ENCODE measurements at places on chromosomes 13 and 19.
A peak's percentile ranks its signal among the peaks of the same experiment; 100 is the strongest.

DNA sequence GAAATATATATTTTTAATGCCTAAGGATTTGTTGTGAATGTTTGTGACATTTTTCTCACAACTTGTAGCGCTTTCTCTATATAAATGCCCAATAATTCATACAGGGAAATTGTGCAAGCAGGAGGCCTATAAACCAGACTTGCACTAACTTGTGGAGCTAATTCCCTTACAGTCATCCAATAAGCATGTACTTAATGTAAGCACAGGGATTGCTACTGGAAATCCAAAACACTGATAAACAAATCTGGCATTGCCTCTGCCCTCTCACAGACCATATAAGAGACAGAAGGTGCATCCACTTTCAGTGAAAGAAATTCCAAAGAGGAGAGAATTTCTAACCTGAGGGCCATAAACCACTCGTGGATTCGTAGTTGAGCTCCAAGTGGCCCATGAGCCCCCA is 518.8 kb downstream of the MYO16 start:
- DNase-seq, result no peak

GRCh38 chr19:46715620-46715974 is 1.3 kb downstream of the PRKD2 start:
- DNase-seq, result no peak

GRCh38 chr13:40644838-40645604 is 21.4 kb downstream of the FOXO1 start:
- no peak for DNase-seq

DNA sequence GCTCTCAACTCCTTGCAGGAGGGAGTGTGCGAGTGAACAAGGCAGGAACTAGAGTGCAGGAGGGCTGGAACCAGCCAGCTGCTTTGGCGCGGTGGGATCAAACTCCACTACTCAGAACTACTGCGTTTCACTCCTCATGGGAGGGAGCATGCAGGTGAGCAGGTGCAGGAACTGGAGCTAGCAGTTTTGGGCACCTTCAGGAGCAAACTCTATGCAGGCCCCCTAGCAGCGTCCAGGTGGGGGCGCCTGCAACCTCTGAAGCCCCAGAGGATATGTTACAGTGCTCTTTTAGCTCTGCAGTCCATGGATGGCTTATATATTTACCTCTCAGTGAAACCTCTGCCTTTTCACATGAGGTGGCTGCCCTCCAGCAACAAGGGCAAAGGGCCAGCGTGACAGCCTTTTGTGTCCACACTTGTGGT is 1303.4 kb downstream of the PCDH9 start:
- DNase-seq, result no peak

DNA sequence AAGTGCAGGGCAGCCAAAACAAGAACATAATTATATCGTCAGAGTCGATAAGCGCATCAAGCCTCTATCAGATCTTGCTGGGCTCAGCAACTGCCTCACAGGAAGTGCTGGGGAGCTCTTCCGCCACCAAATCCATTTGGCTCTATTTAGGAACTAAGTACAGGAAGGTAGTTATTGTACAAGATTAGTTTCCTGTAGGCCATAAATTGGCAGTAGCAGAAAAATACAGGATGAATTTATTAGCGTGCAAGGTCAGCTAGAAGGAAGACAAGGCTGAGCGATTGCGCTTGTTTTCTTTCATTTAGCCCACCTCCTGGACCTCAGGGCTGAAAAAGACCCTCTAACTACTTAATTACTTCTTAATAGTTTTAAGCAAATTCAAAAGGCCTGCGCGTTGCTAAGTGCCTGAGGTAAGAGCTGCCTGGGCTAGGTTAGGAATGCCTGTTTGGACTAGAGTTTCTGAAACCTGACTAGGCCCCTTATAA is 118.5 kb downstream of the IRS2 start:
- DNase-seq, result no peak

DNA sequence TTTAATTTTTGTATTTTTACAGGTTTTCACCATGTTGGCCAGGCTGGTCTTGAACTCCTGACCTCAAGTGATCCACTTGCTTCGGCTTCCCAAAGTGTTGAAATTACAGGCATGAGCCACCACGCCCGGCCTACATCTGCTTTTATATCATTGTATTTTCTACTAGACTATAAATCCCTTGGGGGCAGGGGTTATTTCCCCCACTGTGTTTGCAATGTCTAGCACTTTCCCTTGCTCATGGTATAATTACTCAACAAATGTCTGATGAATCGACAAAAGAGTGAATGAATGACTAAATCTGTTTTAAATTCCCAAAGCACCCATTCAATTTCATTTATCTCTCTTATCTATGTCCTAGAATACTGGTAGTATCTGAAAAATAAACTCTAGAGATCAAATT is 244.5 kb upstream of the CSNK1A1L start:
- DNase-seq, result no peak

- DNase-seq, result no peak
Observed at GRCh38 chr13:51958217-51958547, 53.1 kb downstream of the ATP7B start.

DNA sequence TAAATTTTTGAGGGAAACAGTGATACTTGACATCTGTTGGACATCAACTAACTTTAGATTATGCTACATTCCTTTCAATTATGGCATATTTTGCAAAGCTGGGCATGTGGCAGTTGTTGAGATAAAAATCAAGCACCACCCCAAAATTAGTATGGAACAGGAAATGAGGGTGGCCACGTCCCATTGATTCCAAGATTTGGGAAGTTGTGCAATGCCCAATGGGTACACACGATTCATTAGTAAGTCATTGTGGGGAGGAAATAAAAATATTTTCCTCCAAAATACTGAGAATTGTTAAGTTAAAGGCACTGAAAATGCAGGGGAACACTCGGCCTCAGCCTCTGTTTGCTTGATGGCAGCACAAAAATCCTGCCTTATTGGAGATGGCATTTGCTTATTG is 7.6 kb downstream of the ERICH6B start:
- no peak for DNase-seq

- no peak for DNase-seq
Observed at GRCh38 chr19:13163609-13164342, 13.6 kb downstream of the IER2 start.

GRCh38 chr13:44385847-44386246 is 12.2 kb downstream of the SERP2 start:
- DNase-seq, result no peak

DNA sequence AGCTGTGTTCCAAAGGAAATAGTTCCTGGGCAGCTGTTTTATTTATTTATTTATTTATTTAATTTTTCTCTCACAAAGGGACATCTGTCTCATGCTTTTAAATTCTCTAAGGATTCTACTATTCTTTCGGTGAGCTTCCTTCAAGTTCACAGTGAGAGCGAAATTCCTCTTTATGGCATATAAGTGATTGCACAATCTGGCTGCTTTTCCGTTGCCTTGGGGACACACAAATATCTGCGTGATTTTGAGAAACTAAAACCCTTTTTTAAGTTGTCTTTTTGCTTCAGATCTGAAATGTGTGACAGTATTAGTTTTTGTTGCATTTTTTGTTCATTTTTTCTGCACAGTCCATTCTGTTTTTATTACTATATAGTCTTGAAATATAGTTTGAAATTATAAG is 19.2 kb downstream of the ZNF486 start:
- no peak for DNase-seq

GRCh38 chr13:26999499-26999898 is 172.1 kb downstream of the USP12 start:
- DNase-seq, result no peak

DNA sequence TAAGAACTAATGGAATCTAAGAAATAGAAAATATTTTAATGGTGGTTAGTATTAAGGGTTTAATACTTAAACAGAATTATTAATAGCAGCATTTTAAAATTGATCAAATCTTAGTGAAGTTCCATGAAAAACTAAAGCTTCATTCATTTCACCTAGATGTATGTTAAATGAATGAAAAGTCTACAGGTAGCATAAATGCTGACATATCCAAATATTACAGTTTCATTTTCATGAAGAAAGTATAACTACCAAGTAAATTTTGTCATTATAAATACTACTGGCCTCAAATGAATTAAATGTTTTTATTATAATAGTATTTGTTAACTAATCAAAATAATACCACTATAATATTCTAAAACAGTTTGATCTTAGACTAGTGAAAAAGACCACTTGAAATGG is 403.3 kb downstream of the LIG4 start:
- DNase-seq, result no peak

GRCh38 chr13:75404726-75405125 is 77.2 kb downstream of the TBC1D4 start:
- DNase-seq, result no peak

DNA sequence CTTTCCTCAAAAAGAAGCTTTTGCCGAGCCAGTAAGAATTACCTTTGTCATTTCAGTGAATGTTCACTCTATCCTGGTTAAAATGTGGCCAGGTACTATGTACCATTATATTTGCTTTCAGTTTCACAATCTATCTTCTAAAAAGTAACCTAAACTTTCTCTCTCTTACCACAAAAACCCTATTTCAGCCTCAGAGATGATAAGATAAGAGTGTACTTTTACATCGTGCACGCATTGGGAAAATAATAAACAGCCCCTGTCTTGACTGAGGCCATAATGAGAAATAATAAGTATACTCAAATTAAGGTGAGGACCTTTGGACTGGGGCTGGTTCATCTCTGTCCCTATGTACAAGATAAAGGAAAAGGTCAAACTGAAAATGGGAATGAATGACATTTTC is 77.7 kb downstream of the ZNF726 start:
- no peak for DNase-seq

GRCh38 chr13:20128459-20128931 is 32.4 kb downstream of the GJA3 start:
- DNase-seq, result no peak

GRCh38 chr13:90723381-90723780 is 624.1 kb upstream of the MIR17HG start:
- DNase-seq, result no peak

GRCh38 chr19:43572171-43572588 is 3.1 kb downstream of the XRCC1 start:
- no peak for DNase-seq

GRCh38 chr19:12886969-12887747 is at the start of gene KLF1:
KLF1 (minus strand) TSS chr19:12887201; CDS start chr19:12887140, 61 bp downstream.
- no peak for DNase-seq

GRCh38 chr19:58568453-58569130 is 4.5 kb downstream of the MZF1 start:
- DNase-seq, result no peak

- peak; percentile 26 for DNase-seq
Observed at GRCh38 chr13:77779552-77780272, 82.2 kb downstream of the SLAIN1 start.

DNA sequence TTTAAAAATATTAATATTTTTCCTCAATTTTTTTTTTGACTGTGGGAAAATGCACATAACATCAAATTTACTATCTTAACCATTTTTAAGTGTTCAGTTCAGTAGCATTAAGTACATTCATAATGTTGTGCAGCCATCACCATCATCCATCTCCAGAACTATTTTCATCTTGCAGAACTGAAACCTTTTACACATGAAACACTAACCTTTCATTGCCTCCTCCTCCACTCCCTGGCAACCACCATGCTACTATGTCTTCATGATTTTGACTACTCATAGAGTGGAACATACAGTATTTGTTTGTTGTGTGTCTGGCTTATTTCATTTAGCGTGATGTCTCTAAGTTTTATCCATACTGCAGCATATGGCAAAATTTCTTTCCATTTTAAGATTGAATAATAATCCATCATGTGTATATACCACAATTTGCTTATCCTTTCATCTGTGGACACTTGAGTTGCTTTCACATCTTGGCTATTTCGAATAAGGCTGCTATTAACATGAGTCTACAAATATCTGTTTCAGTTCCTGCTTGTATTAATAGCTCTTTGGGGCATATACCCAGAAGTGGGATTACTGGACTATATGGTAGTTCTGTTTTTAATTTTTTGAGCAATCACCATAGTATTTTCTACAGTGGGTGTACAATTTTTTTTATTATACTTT is 376.4 kb downstream of the MTUS2 start:
- no peak for DNase-seq

GRCh38 chr13:81394640-81395039 is 1053.7 kb upstream of the SPRY2 start:
- no peak for DNase-seq

DNA sequence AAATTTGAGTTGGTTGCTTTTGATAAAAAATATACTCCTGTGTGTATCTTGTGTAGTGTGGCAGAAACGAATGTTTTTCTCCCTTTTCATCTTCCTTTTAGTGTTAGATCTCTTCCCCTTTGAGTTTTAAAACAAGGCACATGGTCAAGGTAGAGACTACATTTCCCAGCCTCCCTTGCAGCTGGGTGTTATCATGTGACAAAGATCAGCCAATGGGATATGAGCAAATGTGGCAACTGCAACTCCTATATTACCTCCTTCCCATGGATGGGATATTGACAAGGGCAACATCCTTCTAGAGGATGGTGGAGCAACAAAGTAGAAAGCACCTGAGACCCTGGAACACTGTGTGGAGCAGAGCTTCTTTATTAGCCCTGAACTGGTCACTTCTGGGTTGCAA is 42.4 kb downstream of the ADGRE3 start:
- DNase-seq, result no peak

DNA sequence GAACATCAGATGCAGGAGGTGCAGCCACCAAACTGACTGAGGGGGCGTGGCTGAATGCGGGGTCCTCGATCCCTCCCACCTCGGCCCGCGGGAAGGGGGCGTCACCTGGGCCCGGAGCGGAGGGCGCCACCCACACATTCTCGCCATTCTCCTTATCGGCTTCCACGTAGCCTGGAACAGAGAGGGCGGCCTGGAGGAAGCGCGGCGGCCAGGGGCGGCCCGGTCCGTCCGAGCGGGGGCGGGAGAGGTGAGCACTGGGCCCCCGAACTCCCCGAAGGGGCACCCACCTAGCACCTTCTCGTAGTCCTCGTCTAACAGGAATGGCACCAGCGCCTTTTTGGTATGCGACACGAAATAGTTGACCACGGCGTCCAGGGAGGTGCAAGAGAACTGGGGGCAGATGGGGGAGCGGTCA is 11.8 kb downstream of the STAP2 start:
- no peak for DNase-seq

DNA sequence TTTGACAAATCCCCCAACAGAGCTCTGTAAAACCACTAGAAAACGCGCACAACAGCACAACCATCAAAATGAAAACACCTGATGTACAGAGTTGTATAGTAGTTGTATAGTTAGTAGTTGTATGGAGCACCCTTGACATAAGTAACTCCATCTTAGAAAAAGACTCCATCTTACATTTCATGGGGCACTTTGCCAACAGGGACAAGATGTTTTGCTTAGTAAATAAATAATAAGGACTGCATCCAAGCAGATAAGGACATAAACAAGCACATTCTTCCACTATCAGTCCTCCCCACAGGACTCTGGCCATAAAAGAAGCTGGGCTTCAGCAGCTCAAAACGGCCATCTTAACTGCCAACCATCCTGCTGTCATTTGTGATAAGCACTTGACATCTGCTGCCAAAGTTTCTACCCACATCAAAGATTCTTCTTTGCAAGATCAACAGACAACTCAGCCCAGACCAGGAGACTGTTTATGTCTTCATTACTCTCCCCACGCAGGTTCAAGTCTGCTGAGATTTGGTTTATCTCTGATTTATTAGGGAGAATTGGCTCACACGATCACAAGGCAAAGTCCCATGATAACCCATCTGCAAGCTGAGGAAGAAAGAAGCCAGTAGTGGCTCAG is 20.7 kb upstream of the ZNF331 start:
- DNase-seq, result no peak
